Stimulated activated CD8-positive, alpha-beta memory T cell treated with anti-CD3 and anti-CD28 coated beads, Interleukin-4, amount 100 ng/mL, for 4 hours (primary cell): ENCODE measurements at places on chromosomes 4 and X.

DNA sequence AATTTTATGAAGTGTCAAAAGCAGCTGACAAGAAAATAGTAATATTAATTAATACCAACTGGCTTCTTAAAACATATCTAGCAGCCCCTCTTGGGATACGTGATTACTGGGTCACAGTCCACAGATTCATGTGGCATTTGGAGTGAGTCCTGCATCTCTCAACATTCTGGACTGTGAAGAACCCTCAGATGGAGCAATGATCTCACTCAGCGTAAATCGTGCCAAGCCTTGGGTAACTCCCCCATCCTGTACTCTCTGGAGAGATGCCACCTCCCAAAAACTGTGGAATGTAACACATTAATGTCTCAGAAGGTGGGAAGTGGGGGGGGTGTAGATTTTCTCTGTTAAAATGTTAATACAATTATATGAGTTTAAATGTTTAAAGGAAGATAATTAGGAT is 118.2 kb upstream of the IQCM start:
- no peak for DNase-seq

- DNase-seq: no peak
Observed at GRCh38 chr4:110348711-110349383, 127.1 kb upstream of the ENPEP start.

DNA sequence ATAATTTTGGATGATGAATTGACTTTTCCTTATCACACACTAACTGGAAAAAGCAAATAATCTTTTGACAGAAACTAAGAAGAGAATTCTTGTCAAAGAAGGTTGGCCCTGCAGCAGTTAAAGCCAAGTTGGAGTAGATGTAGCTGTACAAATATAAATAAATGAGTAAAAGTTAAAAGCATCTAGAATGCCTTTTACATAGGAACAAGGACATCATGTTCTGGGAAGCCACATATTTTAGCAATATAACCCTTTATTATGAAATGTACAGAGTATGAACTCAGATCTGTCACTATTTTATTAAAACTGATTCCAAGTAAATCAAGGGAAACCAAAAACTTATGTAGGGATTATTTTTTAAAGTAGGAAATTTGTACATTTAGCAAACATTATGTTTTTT is 269.4 kb upstream of the FAT4 start:
- no peak for DNase-seq

DNA sequence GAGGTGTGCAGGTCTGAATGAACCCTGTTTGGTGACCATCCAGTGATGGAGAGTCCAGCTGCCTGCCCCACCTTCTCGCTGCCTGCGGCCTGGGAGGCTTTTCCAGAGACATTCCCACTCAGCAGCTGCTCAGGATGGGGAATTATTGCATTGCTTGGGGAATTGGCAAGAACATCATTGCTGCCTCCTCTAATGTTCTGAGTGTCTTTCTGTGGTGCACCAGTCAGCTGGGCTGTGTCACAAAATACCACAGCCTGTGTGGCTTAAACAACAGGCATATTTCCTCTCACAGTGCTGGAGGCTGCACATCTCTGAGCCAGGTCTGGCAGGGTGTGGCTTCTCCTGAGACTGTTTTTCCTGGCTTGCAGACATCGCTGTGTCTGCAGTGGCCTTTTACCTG is 86.8 kb upstream of the AFAP1 start:
- DNase-seq: no peak

- no peak for DNase-seq
Observed at GRCh38 chr4:18242919-18243693, 221.6 kb upstream of the LCORL start.

DNA sequence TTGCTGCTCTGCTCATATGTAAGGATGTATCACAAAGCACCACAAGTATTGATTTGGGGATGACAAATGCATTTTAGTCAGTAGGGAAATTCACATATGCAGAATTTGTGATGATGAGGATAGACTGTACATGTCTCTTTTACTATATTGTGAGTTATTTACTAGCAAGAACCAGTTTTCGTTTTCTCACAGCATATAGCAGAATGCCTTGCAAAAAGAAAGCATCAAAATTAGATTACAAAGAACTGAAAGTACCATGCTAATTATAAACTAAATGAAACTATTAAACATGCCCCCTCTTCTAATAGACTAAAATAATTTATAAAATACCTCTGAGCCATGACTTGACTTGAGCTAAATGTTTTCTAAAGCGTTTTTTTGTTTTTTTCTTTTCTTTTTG is 20.1 kb downstream of the TNIP3 start:
- DNase-seq: no peak

- DNase-seq: no peak
Observed at GRCh38 chr4:178148106-178148505, 705.9 kb upstream of the AGA start.

GRCh38 chrX:13750204-13750603 is 15.7 kb downstream of the OFD1 start:
- DNase-seq: no peak

DNA sequence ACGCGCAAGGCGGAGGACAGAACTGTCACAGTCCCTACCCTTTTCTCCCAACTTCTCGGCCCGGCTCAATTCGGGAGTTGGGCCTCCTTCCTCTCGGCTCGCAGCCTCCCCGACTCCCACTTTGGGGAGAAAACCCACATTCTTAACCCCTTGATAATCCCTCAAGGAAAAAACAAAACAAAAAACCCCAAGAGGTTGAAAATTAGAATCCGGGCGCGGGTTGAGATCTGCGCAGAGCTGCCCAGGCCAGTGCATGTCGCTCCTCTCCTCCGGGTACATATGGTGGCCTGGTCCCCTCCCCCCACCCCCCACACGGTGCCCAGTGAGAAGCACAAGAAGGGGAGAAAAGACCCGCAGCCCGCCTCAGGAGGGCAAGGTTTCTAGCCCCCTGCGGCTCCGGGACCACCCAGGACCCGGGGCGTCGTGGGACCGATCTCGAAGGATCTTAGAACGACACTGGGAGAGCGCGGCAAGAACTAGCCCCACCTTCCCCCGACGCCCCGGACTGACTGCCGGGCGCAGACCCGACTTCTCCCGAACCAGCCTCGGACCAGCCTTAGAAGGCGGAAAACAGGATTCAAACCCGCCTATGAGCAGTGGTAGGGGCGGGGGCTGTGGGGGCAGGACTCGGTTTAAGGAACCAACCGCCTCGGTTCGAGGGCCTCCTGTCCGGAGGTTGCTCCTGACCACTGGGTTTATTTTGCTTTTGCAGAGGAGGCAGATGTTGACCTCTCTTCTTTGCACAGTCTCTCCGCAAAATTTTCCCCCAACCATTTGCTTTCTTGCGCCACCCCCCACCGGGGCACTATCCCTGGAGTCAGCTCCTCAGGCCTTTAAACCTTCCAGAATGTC is 2.5 kb upstream of the PDGFRA start:
- DNase-seq: no peak

DNA sequence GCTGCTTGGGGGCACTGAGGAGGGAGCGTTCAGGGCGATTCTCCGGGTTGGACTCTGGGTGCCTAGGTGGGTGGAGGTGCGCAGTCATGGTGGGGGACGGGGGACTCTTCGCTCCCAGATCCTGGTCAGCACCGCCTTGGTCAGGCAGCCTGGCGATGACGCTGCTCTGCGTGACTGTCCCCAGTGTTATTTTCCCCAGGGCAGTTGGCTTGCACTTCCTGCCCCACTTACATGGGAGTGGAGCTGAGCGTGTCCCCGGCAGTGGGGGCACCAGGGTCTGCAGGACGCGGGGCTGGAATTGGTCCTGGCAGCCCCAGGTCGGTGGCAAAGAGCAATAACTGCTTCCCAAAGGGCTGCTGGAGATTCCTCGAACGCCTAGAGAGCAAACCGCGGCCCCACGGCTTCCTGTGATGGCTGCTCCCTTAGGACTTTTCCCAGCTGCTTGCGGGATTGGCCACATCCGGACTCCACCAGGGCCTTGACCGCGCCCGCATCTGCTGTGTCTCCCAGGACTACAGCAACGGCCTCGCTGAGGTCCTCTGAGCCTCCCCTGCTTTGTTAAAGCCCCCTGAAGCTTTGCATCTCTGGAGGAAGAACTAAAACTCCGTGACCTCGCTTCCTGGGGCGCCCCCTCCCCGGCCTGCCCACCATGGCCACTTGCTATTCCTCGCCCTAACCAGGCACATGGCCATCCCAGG is 35.3 kb upstream of the GPR78 start:
- DNase-seq: no peak

- DNase-seq: no peak
Observed at GRCh38 chr4:35604252-35604651, 640.1 kb downstream of the ARAP2 start.

GRCh38 chrX:48794340-48794910 is 7.4 kb upstream of the HDAC6 start:
- DNase-seq: no peak

GRCh38 chr4:8352368-8353157 is 83.0 kb downstream of the HTRA3 start:
- no peak for DNase-seq

DNA sequence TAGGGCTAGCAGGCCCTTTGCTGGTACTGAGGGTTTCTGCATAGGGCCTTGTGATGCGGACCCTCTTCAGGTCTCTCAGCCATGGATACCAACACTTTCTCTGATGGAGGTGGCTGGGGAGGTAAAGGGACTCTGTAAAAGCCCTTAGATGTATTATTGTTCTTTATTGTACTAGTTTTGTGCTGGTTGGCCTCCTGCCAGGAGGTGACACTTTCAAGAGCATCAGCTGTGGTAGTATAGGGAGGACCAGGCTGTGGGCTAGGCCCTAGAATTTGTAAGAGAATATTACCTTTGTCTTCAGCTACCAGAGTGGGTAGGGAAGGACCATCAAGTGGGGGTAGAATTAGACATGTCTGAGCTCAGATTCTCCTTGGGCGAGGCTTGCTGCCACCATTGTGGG is 936.3 kb downstream of the CENPC start:
- no peak for DNase-seq

GRCh38 chr4:48909697-48910096 is 3.1 kb upstream of the OCIAD2 start:
- DNase-seq: no peak

DNA sequence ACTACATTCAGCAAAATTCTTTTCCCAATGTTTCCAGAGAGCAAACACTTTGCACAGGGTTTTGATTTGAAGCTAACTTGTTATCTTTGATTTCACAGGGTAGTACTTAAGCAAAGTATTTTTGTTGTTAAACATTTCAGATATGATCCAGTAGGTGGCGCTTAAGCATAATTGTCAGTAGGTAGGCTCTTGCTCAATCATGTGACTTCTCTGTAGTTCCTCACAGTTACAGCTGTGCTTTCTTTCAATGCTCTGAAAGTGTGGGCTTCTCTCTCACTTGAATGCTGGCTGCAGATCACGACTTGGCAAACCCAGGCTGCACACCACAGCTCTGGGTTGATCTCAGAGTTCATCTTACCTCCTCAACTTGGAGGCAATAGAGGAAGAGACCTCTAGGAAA is 1016.5 kb downstream of the SH3BGRL start:
- no peak for DNase-seq

- no peak for DNase-seq
Observed at GRCh38 chr4:31461421-31461820, 741.3 kb downstream of the PCDH7 start.

GRCh38 chr4:42458657-42459056 is 61.4 kb downstream of the SHISA3 start:
- no peak for DNase-seq

DNA sequence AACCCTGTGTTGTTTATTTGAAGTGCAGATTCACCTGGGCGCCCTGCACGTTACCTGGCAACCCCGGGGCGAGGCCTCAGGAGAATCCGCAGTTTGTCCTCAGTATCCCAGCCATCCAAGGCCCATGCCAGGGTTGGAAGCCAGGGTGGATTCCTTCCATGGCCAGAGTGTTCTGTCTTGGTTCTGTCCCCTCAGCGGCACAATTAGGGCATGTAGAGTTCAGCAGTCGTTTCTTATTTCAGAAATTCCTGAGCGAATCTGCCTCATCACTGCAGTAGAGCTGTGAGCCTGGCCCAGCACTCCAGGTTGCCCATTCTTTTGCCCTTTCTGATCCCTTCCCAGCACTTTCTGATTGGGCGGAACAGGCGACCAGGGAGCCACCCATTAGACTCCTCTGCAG is 29.9 kb upstream of the CLCN4 start:
- DNase-seq: no peak

DNA sequence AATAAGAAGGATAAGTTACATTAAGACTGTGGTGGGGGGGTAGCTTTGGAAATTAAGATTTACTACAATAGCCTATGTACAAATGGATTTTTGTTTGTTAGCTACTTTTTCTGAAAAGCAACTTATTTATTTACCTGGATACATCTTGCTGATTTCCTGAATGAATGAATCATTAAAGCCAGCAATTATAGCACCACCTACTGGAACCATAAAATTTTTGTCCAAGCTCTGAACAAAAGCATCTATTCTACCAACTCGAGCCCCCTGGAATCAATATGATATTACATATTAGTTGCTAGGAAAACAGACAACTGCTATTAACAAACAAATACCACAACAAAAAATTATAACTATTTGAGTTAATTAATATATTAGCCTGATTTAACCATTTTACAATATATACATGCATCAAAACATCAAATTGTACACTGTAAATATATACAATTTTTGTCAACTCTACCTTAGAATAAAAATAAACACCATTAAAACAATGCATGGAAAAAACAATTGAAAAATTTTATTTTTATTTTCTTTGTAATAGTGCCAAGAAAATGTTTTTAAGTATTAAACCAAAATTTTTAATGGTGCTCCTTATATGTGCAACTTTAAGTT is 15.3 kb downstream of the SEPSECS start:
- DNase-seq: no peak

GRCh38 chr4:87631668-87632067 is 18.4 kb upstream of the DMP1 start:
- no peak for DNase-seq

DNA sequence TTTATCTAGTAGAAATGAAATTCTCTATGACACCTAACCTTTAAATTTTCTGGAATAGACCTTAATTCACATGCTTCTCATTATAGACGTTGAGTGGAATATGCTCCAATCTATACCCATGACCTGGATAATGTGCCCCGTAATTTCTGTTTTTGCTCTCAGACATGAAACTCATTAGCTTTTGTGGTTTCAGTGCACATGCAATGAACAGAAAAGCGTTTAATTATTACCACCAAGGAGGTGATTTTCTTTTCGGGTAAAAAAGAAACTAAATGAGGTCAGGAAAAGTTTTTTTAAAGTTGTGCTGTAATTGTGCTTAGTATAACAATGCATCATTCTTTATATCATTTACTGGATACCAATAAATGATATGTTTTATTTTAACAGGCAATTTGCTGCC is 1703.9 kb upstream of the TENM3 start:
- no peak for DNase-seq

GRCh38 chr4:45939056-45939455 is 184.8 kb downstream of the GABRG1 start:
- DNase-seq: no peak

DNA sequence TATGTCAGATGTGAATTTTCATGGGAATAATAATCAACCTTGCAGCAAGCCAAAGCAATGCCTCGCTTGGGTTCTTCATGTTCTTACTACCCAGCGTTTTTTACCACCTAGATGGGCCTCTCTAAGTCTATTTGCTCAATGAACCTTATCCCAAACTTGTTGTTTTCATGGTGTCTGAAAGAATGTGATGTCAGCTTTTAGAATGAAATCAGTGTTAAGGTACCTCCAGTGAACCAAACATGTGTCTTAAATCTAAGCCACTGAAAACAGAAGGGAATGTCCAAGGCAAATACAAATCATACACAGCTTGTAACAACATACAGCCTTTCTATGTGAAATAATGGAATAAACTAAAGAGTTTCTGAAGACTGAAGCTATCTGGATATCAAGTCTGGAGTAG is 6.7 kb downstream of the EPGN start:
- no peak for DNase-seq

- DNase-seq: no peak
Observed at GRCh38 chr4:61204353-61205060, 4.4 kb downstream of the ADGRL3 start.

GRCh38 chr4:117227925-117228324 is 142.5 kb upstream of the TRAM1L1 start:
- DNase-seq: no peak
